ENCODE measurements at places on chromosomes 16 and 17. TPM values are rescaled to one million over a fixed set of nuclear protein-coding genes. Genes with fewer than 3 reads are reported as not detected.

SPNS3 gene
- total RNA-seq: not detected

SOCS1 gene
- 7.3 TPM for total RNA-seq

PLXDC1 gene
- 2.5 TPM for total RNA-seq

HNF1B gene
- total RNA-seq: not detected

PERCC1 gene
- 1.1 TPM for total RNA-seq

LLGL2 gene
- total RNA-seq: 16.6 TPM

MYH8 gene
- not detected for total RNA-seq

CES5A gene
- total RNA-seq: not detected

PPY gene
- total RNA-seq: not detected

KREMEN2 gene
- total RNA-seq: 5.6 TPM

ADAM11 gene
- total RNA-seq: 1.4 TPM

FGF11 gene
- 14.9 TPM for total RNA-seq

CDH3 gene
- 3.9 TPM for total RNA-seq

SCGB1C2 gene
- total RNA-seq: not detected

MAPK7 gene
- total RNA-seq: 20.7 TPM

PRR29 gene
- total RNA-seq: 1.5 TPM

SLC52A1 gene
- 0.31 TPM for total RNA-seq

GPRC5B gene
- 21.1 TPM for total RNA-seq

MFSD11 gene
- 25.7 TPM for total RNA-seq

TP53TG3B gene
- total RNA-seq: not detected

ADAD2 gene
- not detected for total RNA-seq

BAIAP3 gene
- 4.0 TPM for total RNA-seq

CMTM2 gene
- not detected for total RNA-seq

MT4 gene
- not detected for total RNA-seq

CPD gene
- 66.1 TPM for total RNA-seq

POLR2C gene
- 58.4 TPM for total RNA-seq

KRT31 gene
- total RNA-seq: not detected

SGCA gene
- 1.5 TPM for total RNA-seq

OR4D1 gene
- total RNA-seq: 0.13 TPM

ARL6IP1 gene
- total RNA-seq: 777 TPM

KCNH4 gene
- total RNA-seq: not detected

DNASE1 gene
- total RNA-seq: 33.0 TPM

RASL10B gene
- total RNA-seq: 4.8 TPM

ZNF423 gene
- total RNA-seq: 42.3 TPM

NXPH3 gene
- total RNA-seq: 10.7 TPM

RAMP2 gene
- 5.8 TPM for total RNA-seq

SLC2A4 gene
- 1.7 TPM for total RNA-seq

FOXN1 gene
- total RNA-seq: not detected

CACNB1 gene
- 16.5 TPM for total RNA-seq

CACNG3 gene
- total RNA-seq: not detected

DNAI2 gene
- not detected for total RNA-seq

HAP1 gene
- total RNA-seq: 1.7 TPM

PSMD11 gene
- 74.5 TPM for total RNA-seq

KRT20 gene
- total RNA-seq: not detected

USP6 gene
- total RNA-seq: 0.09 TPM

LPCAT2 gene
- total RNA-seq: 7.2 TPM

CEP295NL gene
- total RNA-seq: 0.39 TPM
